NCI-H2029 treated with DMSO at 0.1 percent for 48 hours (cell line): ENCODE measurements at places on chromosomes 3 and 15.

DNA sequence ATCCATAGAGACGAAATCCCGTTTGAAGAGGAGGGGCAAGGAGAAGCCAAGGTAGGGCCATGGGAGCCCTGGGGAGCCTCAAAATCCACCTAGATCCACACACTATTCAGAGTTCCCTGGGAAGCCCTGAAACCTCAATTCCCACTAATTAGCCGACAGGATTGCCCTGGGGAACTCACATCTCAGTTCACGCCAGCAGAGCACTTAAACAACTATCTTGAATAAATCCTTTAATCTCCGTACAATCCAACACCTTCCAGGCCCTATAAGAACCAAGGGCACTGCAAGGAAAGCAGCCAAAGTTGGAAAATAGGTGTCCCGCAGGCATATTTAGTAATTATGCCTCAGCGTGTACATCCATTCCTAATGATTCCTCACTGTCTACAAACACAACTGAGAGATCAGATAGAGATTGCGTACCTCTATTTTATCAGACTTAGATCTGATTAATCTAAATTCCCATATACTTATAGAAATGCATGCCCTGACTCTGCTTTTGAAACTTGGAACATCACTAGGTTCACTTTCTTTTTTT lies 25.6 kb upstream of the EIF4A2 start:
- no peak for DNase-seq

DNA sequence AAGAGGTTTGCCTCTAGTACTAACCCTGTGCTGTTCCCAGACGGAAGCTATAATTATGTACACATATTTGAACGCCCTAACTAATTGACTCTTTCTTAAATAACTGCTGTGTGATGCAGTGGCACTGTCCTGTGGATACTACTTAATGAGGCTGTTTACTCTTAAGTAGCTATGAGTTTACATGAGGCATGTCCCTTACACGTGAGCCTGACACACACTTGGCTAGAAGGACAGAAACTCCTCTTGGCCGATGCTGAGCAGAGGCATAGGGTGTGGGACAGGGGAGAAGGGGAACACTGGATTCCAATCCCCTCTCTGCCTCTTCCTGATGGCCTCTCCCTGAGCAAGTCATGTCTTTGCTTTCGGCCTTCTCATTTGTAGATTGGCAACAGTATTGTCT lies 21.9 kb downstream of the EHD4 start:
- no peak for DNase-seq

GRCh38 chr3:172061724-172062184 lies 22.4 kb downstream of the FNDC3B start:
- no peak for DNase-seq

GRCh38 chr3:38011111-38011510 lies 18.3 kb downstream of the PLCD1 start:
- no peak for DNase-seq

DNA sequence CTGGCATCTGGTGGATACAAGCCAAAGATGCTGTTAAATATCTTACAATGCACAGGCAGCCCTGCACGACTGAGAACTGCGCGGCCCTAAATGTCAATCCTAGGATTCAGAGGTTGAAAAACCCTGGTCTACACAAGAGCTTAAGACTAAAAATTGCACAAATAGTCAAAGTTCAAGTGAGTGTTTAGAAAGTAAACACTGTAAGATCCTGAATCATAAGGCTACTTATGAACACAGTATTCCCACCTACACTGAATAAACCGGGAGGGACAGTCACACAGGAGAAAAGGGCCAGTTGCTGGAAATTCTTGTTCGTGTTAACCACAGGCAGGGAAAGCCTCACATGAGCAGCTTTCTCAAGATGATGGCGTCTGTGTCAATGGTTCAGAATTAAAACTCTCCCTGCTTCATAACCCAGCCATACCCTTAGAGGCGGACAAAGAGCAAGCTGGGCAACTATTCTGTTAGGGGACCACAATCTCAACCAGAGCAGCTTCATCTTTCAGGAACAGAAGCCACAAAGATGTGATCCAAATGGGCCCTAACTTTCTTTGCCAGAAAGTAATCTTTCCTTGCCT lies 37.7 kb downstream of the LRIG1 start:
- DNase-seq = no peak

DNA sequence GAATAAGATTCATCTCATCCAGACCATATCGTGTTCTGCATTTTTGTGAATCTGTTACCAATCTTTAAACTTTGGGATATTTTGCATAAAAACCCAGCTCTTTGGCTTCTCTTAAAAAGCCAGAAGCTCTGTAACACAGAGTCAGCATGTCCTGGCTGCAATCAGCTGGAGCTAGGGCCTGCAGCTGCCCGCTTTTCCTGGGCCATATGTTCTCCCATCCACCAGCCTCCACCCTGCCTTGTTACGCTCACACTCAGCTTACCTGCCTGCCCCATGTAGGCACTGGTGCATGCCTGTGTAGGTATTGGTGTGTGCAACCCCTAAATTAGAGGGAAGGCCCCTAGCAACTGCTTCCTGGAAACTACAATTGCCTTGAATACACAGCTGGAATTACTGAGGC lies 48.2 kb downstream of the CRYGS start:
- DNase-seq = no peak

GRCh38 chr3:63343674-63344073 lies 65.6 kb downstream of the SYNPR start:
- DNase-seq = peak; percentile 34

- DNase-seq = no peak
Observed at GRCh38 chr3:132622761-132623160, 25.7 kb downstream of the ACKR4 start.

DNA sequence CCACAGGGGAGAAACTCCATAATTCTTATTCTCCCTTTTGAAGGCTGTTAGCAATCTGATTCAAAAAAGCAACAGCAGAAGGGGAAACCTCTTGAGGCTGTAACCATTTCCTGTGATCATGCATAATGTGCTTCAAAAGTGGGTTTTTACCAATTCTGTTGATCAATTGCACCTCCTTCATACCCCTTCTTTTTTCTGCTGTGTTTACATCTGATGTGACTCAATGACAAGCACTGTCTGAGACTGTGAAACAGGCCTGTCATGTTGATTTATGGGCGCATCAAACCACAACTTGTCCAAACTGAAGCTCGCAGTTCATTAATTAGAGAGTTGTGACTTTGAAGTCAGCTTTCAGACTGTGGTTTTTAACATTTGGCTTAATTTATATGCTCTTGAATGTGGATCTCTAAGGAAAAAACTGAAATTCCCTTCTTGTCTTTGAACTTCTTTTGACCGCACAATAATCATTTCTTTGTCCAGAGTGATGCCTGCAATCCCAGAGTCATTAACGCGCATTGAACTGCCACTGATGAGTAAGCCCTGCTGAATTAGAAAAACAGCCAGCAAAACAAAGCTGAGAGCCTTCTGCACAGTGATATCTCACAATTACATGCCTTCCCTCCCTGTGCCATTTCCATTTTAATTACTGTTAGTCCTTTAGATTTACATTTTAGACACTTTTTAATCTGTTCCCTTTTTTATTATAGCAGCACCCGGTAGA lies 532.8 kb downstream of the FOXP1 start:
- DNase-seq = no peak

DNA sequence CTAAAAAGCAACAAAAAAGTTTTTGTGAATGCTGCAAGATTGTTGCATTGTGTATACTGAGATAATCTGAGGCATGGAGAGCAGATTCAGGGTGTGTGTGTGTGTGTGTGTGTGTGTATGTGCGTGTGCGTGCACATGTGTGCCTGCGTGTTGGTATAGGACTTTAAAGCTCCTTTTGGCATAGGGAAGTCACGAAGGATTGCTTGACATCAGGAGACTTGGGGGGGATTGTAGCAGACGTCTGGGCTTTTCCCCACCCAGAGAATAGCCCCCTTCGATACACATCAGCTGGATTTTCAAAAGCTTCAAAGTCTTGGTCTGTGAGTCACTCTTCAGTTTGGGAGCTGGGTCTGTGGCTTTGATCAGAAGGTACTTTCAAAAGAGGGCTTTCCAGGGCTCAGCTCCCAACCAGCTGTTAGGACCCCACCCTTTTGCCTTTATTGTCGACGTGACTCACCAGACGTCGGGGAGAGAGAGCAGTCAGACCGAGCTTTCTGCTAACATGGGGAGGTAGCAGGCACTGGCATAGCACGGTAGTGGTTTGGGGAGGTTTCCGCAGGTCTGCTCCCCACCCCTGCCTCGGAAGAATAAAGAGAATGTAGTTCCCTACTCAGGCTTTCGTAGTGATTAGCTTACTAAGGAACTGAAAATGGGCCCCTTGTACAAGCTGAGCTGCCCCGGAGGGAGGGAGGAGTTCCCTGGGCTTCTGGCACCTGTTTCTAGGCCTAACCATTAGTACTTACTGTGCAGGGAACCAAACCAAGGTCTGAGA lies 4.7 kb downstream of the BHLHE40 start:
- no peak for DNase-seq

DNA sequence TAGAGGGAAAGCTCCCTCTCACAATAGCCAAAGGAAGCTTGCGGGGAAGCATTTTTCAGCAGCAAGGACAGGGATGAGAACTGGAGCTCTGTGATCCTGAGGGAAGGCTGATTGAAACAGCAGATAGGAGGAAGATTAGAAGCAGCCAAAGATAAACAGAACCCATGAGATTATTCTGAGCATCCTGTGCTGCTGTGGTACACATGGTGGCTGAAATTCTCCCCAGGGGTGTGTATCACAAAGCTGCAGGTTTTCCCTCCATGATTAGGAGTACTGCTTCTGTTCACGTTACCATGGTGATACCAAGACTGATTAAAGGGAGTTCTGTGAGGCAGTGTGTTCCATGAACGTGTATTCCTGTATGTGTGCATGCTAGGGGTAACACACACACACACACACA lies 30.3 kb upstream of the PSMD6 start:
- no peak for DNase-seq

DNA sequence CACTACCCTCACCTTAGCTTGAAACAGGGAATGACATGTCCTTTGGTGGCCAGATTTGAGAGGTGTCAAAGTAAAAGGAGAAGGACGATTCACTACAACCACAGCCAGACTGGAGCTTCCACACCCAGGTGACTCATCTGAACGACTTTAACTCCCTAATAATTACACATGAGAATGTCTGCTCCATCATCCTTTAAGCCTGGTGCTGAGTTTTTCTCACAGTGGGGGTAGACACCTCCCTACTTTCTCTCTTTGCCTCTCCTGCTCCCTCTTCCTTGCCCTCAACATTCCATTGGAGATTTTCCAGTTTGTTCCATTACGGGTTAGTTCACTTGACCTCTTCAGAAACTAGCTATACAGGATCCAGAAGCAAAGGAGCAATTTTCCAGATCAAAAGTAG lies 154.3 kb upstream of the BHLHE40 start:
- DNase-seq = no peak

- DNase-seq = no peak
Observed at GRCh38 chr3:142652826-142653292, 56.7 kb downstream of the PLS1 start.

DNA sequence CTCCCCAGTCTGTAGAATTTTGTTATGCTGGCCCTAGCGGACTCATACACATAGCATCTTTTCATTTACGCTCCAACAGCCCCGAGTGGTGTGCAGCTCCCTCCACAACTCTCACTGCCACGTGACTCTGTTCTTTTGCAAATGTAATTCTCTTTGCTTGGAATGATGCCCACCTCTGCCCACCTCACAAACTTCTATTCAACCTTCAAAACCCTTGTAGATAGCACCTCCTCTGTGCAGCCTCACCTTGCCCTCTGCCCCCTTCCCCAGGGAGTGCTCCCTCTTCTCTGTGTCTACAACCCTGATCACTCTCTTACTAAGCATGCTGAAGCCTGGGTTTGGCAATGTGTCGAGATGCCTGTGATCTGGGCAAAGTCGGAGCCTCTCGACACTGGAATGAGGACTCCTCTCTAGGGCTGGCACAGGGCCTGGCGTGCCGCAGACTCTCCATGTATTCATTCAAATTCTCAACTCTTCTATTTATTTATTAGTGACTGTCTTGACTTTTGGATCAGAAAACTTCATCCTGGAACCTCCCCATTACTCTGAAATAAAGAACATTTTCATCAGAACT lies 73.5 kb downstream of the MGLL start:
- DNase-seq = peak; percentile 56

DNA sequence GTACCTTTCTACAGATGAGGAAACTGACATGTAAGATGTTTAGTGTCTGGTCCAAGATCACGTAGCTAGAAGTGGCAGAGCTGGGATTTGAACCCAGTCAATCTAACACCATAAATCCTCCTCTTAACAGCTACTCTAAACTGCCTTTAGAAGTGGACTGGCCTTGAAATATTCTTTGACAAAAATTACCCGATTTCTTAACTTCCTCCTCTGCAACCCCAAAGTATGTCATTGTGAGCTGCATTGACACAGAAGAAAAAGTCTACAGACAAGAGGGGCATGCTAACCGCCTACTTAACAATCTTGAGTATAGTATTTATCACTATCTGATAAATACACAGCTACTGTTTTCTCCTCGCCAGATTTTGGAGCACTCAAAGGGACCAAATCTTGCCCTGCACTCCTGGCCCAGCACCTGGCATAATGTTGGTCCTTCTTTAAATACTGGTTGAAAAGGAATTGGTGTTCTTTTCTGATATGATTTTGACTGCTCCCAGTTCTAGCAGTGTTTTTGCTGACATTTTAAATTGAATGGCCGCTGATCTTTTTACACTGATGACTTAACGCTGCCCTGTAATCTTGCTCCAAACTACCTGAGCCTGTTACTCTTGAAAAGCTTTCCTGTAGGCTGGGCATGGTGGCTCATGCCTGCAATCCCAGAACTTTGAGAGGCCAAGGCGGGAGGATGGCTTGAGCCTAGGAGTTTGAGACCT lies 36.9 kb downstream of the ITPR1 start:
- no peak for DNase-seq

DNA sequence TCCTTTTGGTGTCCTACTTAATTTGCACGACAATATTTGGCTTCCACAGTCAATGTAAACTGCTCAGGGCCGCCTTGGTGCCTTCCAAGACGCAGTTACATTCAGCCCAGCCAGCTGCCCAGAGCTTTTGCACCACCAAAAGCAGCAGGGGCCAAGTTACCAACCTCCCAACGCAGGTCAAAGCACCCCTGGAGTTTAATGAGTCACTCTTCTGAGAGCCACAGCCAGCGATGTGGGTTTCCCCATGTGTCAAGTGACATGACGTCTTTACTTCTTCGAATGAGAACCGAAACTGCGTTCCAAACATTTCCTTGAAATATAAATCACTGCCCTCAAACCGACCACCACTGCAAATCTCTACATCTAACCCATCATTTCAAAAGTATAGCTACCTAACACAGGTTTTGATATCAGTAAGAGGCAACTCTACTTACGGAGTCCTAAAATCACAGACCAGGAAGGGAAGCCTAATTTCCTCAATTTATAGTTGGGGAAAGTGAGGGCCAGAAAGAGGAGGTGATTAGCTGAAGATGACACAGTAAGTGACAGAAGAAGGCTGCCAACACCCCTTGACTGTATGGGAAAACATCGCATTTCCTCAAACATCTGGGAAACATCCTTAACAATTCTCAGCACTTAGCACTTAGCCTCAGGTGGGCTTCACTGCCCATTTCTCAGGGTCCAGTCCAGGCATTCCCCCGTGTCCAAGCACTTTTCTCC lies 24.5 kb downstream of the MB21D2 start:
- no peak for DNase-seq
